Activated naive CD4-positive, alpha-beta T cell treated with anti-CD3 and anti-CD28 coated beads, Interleukin-2, amount 50 U/mL, for 16 hours (primary cell): ENCODE measurements at places on chromosomes 3 and 15.

DNA sequence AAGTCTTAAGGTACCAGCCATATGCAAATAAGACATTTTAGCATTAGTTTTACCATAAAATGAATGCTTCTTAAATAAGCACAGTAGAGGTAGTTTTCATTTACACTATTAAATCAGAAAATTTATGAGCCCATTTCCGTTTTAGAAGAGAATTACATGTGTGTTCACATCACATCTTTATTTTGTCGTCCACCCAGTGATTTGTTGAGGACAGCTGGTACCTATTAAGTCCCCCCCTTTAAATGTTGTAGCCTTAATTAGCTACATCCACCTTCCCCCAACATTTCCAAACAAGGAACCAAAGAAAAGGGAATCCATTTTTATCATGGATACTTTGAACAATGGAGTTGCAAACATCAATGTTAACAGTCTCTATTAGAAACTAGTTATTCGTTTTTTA is 6.8 kb downstream of the IL17RD start:
- DNase-seq: no peak

- no peak for DNase-seq
These were observed 142.1 kb upstream of the LRTM1 start for GRCh38 chr3:55069950-55070349.

GRCh38 chr15:69082021-69082502 is 67.6 kb downstream of the NOX5 start:
- no peak for DNase-seq

DNA sequence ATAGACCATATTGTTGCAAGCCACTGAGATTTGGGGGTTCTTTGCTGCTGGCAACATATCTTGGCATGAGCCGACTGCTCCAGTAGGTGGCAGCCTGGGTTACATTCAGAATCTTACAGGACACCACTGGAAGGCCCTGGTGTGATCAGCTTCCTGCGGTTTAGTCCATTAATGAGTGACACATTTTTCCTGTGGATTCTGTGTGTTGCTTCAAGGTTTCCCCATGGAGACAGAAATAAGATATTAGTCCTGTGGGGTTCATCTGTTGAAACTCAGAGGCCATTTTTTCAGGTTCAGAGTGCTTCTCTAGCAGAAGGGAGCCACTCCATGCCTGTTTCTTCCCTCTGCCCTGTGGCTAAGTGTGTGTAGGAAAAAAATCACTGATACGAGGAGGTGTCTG is 116.2 kb downstream of the MFSD1 start:
- DNase-seq: no peak

- no peak for DNase-seq
These were observed 3.2 kb downstream of the HTR3E start for GRCh38 chr3:184099806-184100686.

DNA sequence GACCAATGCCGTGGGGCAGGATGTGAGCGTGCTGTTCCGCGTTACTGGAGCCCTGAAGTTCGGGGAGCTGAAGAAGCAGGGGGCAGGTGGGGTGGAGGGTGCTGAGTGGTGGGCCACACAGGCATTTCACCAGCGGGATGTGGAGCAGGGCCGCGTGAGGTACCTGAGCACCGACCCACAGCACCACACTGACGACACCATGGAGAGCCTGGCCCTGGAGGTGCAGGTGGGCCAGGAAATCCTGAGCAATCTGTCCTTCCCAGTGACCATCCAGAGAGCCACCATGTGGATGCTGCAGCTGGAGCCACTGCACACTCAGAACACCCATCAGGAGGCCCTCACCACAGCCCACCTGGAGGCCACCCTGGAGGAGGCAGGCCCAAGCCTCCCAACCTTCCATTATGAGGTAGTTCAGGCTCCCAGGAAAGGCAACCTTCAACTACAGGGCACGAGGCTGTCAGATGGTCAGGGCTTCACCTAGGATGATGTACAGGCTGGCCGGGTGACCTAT is 179.6 kb downstream of the TBC1D2B start:
- DNase-seq: no peak

- DNase-seq: no peak
These were observed 45.6 kb downstream of the MFSD1 start for GRCh38 chr3:158847452-158847821.

GRCh38 chr3:104437891-104438290 is 928.8 kb upstream of the ALCAM start:
- DNase-seq: no peak

GRCh38 chr3:197878427-197878826 is 71.6 kb upstream of the RPL35A start:
- no peak for DNase-seq

DNA sequence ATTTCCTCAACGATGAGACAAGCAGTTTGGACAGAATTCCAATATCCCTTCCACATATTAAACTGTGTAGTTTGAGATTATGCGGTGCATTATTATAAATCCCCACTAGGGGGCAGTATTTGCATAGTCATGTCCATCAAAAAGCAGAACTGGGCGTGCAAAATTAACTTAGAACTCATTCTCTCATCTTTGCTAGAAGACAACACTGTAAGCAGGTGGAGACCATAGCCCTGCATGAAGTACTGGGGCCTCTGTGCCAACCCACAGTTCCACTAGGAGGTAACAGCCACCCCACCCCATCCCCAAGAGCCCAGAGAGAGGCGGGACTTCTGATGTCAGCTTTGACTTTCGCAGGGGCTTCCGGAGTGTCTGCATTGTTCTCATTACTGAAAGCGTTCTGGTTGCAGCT is 106.6 kb upstream of the TMC3 start:
- DNase-seq: no peak

GRCh38 chr15:87387766-87388165 is 868.8 kb downstream of the NTRK3 start:
- no peak for DNase-seq

GRCh38 chr15:27816790-27817189 is 282.3 kb downstream of the OCA2 start:
- no peak for DNase-seq

DNA sequence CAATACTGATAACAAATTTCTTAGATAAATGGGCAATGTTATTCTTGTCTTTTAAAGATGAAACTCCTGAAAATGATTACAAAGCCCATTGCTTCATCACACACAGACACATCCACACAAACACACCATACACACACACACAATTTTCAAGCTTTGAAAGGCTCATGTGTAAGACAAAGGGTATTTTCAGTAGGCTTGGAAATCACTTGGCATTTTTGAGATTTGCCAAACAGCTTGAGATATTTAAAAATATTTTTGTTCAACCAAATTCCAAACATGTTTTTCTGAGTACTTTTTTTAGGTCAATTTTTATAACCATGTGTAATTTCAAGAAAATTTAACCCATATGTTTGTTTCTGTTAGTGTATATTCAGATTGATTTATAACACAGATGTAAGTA is 283.7 kb downstream of the ROBO2 start:
- DNase-seq: no peak

DNA sequence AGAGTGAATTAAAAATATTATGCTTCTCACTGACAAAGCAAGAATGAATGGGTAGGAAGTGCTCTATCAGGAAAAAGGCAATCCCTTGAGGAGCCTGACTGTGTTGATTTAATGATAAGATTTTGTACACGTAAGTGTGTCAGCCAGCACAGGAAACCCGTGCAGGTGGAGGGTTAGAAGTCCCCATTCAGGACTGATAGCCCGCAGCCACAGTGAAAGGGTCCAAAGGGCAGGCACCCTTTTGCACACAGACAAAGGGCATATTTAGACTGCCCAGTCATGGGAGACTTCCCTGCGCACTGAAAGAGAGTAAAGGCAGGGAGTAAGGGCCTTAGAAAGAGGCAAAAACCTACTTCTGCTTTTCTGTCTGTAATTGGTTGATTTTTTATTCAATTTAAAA is 26.4 kb upstream of the SKIL start:
- DNase-seq: no peak

- DNase-seq: no peak
These were observed 63.5 kb upstream of the KLF13 start for GRCh38 chr15:31262901-31263671.

DNA sequence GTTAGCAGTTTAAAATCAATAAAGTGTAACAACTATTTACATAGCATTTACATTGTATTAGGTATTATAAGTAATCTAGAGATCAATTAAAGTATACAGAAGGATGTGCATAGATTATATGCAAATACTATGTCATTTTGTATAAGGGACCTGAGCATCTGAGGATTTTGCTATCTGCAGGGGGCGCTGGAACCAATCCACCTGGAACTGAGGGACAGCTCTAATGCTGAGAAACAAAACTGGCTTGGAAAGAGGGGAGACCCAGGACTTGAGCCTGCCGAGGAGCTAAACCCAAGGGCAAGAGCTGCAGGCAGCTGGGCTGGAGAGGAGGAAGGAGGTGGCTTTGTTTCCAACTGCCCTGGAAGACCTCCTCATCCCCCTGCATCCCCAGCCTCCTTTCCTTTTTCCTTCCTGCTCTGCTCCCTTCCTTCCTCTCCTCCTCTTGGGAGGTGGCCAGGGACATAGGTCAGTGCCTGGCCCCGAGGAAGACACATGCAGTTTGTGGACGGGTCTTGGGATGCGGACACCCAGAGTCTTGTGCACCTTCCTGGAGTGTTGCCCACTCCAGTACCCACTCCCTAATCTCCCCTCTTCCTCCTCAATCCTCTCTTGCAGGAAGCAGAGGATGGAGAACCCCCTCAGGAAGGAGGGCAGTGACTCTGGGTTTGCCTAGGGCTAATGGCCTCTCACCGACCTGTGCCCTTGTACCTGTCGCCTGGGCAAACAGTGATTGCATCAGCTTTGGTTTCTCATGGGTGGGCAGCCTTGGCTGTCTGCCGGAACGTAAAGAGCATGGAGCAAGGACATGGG is 825 bp upstream of the RTP3 start:
- DNase-seq: peak; percentile 36

GRCh38 chr15:69093127-69093526 is 67.3 kb upstream of the GLCE start:
- DNase-seq: no peak

DNA sequence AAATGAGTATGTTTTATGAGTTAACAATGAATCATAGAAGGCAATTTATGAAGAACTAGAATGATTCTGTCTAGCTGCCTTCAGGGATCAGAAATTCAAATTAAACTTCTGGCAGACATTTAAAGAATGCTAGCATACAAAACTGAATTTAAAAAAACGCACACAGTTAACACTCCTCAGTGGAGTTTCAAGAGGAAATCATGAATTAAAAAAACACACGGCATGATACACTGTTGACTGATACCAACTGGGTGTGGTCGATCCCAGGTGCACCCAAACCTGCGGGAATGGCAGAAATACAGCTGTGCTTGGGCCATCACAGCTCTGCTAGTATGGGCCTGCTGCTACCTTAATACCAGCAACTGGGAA is 526.0 kb downstream of the FOXP1 start:
- DNase-seq: peak; percentile 37

- no peak for DNase-seq
These were observed 9.2 kb downstream of the SLTM start for GRCh38 chr15:58924327-58924726.

DNA sequence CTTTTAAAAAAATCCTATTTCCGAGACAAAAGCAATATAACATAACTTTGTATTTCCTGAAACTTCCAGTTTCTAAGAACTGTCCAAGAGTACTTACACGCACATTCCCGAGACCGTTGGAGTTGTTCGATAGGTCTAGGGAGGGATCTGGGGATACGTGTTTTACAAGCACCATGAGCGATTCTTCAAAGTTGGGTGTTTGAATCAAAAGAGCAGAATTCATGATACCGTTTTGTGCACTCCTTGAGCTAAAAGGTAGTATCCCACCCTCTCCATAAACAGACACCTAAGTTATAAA is 700 bp upstream of the EDEM1 start:
- no peak for DNase-seq

DNA sequence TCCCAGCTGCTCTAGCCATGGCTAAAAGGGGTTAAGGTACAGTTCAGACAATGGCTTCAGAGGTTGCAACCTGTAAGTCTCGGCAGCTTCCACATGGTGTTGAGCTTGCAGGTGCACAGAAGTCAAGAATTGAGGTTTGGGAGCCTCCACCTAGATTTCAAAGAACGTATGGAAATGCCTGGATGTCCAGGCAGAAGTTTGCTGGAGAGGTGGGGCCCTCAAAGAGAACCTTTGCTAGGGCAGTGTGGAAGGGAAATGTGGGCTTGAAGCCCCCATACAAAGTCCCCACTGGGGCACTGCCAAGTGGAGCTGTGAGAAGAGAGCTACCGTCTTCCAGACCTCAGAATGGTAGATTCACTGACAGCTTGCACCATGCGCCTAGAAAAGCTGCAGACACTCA is 73.7 kb downstream of the STT3B start:
- no peak for DNase-seq

- DNase-seq: no peak
These were observed 30.4 kb downstream of the RASGRF1 start for GRCh38 chr15:79060175-79060574.

DNA sequence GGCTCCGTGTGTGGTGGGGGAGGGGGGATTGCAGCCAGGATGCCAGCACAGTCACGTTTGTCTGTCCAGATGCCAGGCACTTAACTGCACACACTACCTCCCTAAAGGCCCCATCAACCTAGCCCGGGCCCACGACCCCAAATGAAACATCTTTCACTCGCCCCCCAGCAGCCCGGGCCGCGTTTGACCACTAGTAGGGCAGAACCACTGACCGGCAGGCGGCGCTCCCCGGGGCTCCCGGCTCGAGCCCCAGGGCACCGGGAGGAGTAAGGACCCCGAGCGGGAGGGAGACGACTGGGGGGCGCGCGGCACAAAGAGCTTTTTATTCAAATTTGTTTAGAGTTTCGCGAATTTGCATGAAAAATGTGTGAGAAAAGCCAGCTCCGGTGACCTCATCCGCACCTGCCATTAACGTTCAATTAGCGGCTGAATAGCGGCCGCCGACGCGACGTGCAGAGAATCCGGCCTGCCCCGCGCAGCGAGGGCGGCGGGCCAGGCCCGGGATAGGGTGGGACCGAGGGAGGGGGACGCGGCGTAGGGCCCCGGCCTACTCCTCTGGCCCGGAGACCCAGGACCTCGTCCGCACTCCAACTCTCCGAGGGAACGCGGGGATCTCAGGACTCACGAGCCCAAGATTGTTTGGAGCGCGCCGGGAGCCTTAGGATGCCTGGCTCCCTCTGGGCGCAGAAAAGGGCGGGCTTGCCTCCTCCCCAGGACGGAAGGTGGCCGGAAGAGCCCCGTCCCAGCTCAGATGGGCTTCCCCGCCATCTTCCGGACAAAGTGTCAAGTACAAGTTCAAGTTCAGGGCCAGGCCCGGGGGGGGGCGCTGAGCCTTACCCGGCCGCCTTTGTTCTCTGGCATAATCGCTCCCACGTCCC is 64.9 kb upstream of the POLG start:
- peak; percentile 32 for DNase-seq

DNA sequence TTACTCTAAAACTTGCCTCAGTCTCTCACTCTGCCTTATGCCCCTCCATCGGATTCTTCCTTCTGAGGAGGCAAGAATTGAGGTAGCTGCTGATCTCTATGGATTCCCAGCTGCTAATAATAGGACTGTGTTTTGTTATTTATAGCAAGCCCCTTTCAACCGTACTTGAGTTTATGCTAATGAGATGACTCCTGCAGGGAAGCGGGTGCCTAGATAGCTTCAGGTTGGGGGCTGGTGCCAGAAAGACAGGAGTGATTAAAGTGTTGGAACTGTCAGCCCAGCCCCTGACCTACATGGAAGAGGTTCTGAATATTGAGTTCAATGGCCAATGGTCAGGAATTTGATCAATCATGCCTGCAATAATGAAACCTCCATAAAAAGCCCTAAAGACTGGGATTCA is 21.8 kb upstream of the LIMD1 start:
- DNase-seq: no peak

- no peak for DNase-seq
These were observed 288.2 kb downstream of the TBL1XR1 start for GRCh38 chr3:176909044-176909443.
